ENCODE measurements at places on chromosomes 6 and 20.
A peak's percentile ranks its signal among the peaks of the same experiment; 100 is the strongest.

- no peak for DNase-seq
Observed at GRCh38 chr6:75481394-75481793, 12.2 kb downstream of the FILIP1 start.

- peak; percentile 51 for DNase-seq
Observed at GRCh38 chr20:3045042-3045815, 623 bp upstream of the MRPS26 start.

DNA sequence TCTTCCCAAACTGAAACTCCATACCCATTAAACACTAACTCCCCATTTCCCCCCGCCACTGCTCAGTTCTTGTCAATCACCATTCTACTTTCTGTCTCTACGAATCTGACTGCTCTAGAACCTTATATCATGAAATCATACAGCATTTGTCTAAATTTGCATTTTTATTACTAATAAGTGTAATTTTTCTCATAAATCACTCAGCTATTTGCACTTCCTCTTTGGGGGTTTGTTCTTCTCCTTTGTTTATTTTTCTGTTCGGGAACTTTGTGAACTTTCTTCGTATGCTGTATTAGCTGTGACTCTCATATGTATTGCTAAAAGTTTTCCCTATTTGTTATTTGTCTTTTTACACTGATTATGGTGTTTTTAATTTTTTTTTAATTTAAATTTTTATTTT is 152.2 kb downstream of the SLC16A10 start:
- no peak for DNase-seq

GRCh38 chr20:58065508-58066361 is 162.7 kb downstream of the ANKRD60 start:
- no peak for DNase-seq

GRCh38 chr20:49133571-49133970 is 54.6 kb downstream of the STAU1 start:
- no peak for DNase-seq

DNA sequence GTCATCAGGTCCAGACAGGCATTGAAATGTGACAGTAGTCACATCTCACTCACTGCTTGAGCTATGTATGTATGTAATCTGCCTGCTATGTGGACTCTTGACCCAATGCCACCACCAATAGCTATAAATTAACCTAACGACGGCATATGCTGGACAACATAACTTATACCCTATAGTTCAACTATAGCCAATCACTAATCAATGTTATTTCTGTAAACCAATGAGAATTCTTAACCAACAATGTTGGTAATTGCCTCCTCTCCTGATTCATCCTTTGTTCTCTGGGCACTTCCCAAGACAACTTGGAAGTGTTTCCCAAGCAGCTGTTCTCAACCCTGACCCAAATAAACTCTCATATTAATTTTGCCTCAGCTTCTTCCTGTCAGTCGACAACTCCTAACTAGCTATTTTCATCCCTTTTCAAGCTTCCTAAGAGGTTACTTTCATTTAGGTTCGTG is 24.1 kb upstream of the SERPINB1 start:
- no peak for DNase-seq

- no peak for DNase-seq
Observed at GRCh38 chr20:62208795-62209755, 11.0 kb downstream of the HRH3 start.

DNA sequence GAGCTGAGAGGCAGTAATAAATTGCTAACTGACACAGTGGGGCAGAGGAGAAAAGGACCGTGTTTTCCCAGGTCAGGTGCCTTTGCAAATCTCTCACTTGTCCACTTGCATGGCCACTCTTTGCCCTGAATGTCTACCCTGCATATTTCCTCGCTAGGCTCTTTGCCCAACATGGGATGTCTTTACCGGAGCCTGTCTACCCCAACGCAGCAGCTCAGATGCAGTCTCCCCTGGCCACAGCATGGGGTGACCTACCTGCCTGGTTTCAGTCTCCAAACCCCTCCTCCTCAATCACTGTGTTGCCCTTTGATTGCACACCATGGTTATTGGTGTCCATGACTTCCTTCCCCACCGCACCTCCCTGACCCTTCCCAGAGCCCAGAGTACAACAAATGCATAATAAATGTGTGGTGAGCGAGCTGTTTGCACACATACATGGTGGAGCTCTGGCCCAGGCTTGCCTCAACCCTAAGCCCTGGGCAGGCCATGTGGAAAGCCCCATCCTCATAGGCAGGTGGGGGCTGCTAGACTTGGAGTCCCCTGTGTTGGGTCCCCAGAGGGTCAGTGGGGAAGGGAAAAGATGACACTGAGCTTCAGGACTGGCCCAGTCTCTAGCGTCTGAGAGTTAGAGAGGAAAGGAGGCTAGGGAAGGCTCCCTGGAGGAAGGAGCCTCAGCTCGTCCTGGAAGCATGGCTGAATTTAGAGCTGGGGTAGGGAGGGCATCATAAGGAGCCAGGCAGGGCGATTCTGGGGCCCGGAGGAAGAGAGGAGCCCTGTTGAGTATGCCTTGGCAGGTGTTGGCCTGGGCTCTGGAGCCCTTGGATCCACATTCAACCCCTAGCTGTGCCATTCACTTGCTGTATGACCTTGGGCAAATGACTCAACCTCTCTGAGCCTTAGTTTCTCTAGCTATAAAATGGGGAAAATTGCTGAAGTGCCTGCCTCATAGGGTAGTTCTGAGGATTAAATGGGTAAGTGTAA is 4.4 kb upstream of the BPIFB6 start:
- no peak for DNase-seq

Data from stimulated activated CD4-positive, alpha-beta T cell treated with anti-CD3 and anti-CD28 coated beads, Interleukin-15, amount 100 ng/mL, for 48 hours (primary cell).